Activated CD8-positive, alpha-beta memory T cell treated with anti-CD3 and anti-CD28 coated beads for 24 hours (primary cell): ENCODE measurements at places on chromosomes 16 and 17.
A peak's percentile ranks its signal among the peaks of the same experiment; 100 is the strongest.

GRCh38 chr16:29230671-29231096 lies 175.8 kb downstream of the NPIPB11 start:
- no peak for DNase-seq

GRCh38 chr17:18248300-18248731 lies 10.2 kb downstream of the FLII start:
- DNase-seq: peak; percentile 83

DNA sequence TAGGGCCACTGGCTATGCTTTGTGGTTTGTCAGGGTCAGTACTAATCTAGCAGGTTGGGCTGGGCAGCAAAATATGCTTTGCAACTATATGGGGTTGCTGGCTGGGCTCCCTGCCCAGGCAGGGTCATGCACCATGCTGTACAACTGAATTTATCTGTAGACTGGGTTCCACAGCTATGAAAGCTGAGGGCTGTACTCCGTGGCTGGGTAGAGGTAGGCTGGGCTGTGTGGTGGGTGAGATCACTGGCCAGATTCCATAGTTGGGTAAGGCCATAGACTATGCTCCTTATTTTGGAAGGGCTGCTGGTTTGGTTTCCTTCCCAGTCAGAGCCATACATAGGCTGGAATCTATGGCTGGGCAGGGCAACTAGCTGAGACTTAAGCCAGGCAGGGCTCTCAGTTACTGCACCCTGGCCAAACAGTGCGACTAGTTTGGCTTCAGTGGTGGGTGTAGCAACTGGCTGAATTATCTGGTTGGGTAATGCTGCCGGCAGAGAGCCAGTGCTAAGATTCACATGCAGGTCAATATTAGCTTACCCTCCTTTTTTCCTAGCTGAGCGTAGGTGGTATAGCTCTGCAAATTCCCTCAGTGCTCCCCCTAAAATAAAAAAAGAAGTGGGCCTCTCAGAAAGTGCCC lies 769.1 kb upstream of the CDH8 start:
- DNase-seq: no peak

GRCh38 chr17:8844229-8845218 lies 22.9 kb downstream of the PIK3R6 start:
- no peak for DNase-seq

GRCh38 chr16:2460391-2460713 lies 443 bp downstream of the TEDC2 start:
- no peak for DNase-seq

DNA sequence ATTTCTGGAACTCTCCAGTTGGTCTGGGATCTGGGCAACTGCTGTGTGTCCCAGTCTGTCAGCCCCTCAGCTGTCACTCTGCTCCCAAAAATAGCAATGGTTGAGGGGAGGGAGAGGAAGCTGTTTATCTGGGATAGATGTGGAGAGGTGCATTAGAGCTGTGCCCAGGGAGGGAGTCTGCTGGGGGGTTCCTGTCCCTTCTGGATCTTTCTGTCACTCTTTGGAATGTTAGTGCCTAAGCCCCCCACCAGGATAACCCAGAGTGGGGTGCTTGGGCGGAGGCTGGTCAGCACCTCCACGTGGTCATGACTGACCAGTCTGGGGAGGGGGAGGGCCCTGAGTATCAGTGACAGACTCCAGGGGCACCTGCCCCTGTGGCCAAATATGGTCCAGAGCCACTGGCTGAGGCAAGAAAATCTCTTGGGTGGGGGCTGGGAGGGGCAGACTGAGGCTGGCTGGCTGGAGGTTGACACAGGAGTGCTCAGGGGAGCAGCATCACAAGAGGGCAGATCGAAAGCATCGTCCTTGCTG lies at the start of gene UNC45B:
Gene UNC45B, plus strand, starts transcription at position 443 of the 531 bp plus-strand sequence. CDS start 447 bp downstream, outside the sequence.
- DNase-seq: no peak

DNA sequence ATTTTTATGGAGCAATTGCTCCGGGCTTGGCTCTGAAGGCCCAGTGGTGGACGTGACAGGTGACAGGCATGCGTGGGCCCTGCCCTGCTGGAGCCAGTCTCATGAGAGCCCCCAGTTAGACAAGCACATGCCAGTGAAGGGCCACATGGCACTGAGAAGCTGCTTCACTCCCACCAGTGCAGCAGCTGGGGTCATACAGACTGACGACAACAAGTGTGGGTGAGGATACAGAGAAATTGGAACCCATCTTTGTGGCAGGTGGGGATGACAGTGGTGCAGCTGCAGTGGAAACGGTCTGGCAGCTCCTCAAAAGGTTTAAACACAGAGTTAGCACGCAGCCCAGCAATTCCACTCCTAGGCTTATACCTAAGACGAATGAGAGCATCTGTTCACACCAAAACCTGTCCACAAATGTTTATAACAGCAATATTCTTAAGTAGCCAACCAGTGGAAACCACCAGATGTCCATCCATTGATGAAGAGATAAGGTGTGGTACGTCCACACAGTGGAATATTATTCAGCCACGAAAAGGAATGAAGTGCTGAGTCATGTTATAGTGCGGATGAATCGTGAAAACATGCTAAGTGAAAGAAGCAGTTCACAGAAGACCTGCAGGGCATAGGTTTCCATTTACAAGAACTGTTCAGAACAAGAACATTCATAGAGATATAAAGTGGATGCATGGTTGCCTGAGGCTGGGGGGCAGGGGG lies 12.5 kb upstream of the CIBAR2 start:
- no peak for DNase-seq

DNA sequence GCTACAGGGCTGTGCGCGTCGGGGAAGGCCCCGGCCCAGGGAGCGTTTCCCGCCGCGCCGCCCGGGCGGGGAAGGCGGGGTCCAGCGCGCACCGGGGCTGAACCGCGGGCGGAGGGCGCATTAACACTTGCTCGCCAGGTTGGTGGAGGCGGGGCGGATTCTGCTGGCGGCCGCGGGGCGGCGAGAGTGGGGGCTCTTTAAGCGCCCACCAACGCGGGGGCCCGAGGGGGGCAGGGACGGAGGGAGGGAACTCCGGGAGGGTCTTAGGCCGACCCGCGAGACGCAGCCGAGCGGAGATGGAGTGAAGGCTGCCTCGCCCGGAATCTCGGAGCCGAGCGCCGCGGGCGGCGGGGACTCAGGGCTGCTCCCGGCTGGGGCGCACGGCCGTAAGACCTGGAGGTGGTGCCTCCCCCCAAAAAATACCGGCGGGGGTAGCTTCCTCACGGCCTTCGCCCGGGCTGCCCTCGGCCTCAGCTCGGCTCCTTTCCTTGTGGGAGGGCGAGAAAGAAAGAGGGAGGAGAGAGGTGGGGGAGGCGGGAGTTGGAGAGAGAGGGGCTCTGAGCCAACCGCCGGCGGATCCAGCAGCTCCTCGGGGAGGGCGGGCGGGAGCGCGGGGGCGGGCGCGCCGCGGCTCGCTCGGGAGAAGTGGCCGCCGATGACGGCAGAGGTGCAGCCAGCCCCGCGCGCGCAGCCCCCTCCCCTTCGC lies 415 bp upstream of the FOXF1 start:
- no peak for DNase-seq

DNA sequence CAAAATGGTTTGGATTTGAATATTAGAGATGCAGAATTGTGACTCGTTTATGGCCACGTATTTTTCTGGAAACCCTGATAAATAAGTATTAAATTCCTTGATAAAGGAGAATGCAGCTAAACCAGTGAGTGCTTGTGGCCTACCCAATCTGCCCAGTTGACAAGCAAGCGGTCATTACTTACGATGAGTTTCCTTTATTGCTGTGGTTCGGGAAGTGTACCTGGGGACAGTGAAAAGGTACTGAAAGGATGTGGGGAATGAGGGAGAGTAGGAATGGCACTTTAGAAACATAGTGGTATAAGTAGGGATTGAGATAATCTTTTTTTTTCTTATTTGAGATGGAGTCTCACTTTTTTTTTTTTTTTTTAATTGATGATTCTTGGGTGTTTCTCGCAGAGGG lies 33.8 kb downstream of the RBBP6 start:
- DNase-seq: no peak
